NCI-H2029 (cell line): ENCODE measurements at places on chromosomes 1 and 21.

DNA sequence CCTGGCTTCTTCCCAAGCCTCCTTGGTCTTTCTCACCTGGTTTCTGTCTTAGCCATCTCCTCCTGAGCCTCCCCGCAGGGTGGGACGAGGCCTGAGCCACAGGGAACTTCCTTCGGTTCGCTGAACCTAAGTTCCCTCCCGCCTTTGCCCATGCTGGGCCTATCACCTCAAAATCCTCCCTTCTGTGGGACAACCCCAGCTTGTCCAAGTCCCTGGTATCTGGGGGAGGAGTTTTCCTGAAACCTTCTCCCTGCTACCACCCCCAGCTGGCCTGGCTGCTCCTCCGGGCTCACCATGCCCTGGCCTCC, 27.7 kb upstream of the VPS13D start:
- DNase-seq, result no peak

DNA sequence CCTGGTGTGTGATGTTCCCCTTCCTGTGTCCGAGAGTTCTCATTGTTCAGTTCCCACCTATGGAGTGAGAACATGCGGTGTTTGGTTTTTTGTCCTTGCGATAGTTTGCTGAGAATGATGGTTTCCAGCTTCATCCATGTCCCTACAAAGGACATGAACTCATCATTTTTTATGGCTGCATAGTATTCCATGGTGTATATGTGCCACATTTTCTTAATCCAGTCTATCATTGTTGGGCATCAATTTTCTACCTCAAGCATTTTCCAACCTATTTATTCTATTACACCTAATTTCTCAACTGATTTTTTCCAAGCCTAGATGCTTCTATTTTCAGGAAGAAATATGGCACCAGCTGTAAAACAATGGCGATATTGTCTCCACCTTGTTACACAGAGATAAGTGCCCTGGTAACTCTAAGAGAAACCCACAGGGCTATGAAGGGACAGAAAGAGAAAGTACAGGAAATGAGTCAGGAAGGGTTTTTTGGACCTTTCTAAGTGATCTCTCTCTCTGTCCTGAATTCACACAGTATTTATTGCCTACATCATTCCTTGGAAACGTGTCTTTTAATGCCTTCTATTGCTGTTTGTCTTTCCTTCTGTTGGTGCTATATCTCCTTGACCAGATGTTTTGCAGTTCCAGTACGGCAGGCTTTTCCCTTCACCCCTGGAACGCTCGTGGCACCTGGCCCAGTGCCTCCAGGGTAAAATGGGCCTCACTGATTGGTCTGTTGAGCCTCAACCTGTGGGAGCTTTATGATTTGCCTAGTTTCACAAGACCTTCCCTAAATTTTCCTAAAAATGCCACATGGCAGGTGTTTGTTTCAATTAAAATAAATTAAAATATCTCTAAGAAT, 14.6 kb upstream of the JAK1 start:
- no peak for DNase-seq

DNA sequence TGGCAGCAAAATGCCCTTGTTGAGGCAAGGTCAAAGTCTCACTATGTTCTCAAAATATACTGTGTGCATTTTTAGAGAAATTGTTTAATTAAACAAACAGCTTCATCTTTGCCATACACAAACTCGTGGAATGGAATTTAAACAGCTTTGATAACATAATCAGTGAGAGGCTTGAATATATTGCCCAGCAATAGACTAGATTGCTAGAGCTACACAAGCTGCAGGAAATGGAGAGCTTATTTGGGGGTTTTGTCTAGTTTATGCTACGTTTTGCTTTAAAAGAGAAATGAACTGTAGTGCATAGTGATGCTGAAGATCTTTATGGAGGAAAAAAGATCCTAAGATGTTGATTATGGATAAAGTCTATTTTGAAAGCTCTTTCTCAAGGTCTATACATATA, 166.8 kb upstream of the HMCN1 start:
- no peak for DNase-seq

- DNase-seq, result no peak
These were observed 274.4 kb downstream of the MATN1 start for GRCh38 chr1:30449003-30449402.

DNA sequence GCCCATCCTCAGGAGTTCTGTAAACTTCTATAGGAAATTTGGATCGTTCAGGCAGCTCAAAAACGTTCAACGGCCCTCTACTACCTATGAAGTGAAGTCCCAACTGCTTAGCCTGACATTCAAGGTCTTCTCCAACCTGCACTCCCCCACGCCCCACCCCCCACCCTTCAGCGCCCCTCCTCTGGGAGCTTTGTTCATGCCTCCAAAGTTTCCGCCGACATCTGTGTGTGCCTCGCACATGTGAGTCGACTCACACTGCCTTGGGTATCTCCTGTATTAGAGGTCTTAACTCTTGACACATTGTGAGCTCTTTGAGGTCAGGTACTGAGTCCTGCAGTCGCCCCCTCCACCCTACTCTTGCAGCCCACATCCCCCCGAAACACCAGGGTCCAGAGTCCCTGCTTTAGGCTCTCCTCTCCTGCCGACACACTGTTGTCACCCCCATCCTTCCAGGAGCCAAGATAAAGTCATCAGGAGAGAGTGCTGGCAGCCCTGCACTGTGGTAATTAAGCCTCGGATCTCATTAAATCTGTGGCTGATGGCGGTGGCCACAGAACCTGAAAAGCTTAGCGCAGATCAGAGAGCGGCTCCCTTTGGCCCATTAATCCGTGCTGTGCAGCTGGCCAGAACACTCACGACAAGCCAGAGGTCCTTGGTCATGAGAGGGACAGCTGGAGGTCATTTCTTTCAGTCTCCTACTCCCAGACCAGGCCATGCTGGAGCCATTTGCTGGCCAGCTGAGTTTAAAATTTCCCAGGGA, 1.4 kb upstream of the PAFAH2 start:
- DNase-seq, result no peak

DNA sequence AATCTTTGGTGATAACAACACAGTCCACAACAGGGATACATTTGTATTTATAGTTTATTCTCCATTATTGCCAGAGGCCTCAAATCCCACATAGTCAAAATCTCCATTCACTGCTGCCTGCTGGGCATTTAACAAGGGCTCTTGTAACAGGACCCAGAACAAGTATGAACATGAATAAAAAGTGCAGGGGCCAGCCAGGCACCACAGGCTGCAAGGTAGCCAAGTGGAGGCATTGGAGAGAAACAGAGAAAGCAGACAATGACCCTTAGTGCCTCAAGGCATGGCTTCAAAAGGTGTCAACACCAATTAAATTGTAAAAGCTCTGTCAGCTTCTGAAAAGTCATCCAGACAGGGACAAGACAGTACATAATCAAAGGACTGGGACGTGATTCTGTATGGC, 116.8 kb downstream of the ATP6V1G3 start:
- DNase-seq, result no peak

DNA sequence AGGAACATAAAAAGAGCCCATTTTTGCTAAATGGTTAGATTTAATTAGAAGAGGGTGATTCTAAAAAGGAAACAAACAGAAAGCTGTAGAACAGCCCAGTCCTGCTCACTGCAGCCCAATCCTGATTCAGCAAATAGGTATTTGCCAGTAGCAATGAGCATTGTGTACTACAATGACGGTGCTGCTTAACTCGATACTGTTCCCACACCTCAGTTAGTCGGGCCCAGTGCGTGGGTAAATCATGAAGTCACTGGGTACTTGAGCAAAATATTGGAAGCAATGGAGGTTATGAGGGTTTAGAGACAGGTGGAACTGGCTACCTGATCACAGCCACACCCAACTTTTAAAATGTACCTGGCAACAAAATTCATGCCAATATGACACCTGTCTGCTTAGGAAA, 101.5 kb upstream of the ADGRL2 start:
- peak; percentile 7 for DNase-seq

- DNase-seq, result no peak
These were observed 45.1 kb downstream of the BACE2 start for GRCh38 chr21:41213021-41213420.

GRCh38 chr1:161706482-161707347, at the start of gene FCRLA:
FCRLA (plus strand) TSS chr1:161707229; CDS start chr1:161707265, 36 bp downstream.
- no peak for DNase-seq

- DNase-seq, result no peak
These were observed 11.3 kb upstream of the LACTBL1 start for GRCh38 chr1:22983944-22984343.

GRCh38 chr1:55194851-55195250, 20.3 kb downstream of the USP24 start:
- DNase-seq, result no peak

GRCh38 chr1:108615544-108615943, 45.3 kb downstream of the HENMT1 start:
- DNase-seq, result no peak

DNA sequence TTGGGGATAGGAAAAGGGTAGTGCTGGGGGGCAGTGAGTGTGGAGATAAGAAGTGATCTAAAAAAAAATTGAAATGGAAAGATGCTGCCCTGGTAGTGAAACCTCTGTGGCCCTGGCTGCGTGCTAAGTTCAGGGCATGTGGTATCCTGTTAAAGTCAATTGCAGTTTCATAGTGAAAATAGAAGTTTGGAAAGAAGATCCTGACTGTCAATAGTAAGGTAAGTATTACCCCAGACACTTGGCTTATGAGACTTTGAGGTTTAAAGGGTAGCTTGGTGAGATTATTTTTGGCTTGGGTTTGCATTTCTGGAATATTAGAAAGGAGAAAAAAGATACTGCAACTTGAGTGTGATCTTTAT, 6.8 kb downstream of the ARID1A start:
- no peak for DNase-seq
